ENCODE measurements at places on chromosomes 4 and X.

GRCh38 chr4:175916626-175917351 is 104.7 kb upstream of the GPM6A start:
- no peak for DNase-seq

DNA sequence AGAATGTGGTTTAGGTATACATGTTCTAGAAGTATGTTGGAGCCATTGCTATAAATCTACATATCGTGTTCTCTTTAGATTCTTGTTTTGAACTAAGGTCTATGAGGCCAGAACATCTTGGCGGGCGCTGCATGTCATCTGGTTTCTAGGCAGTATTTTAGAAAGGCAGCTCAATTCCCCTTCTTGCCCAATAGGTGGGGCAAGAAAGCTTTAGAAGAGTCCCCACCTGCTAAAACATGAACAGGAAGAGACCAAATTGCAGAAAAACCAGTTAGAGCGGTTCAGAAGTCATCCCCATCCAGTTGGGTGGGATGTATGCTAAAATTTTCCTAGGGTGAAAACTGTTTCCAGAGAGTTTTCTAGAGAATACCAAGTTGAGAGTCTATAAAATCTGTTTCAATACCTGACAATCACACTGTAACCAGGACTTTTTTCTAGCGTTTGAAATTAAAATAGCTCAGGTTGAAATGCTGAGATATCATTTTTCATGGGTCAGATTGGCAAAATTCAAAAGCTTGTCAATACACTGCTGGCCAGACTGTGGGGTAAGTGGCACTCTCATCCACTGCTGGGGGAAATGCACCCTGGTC is 17.5 kb upstream of the SH3KBP1 start:
- DNase-seq: no peak

GRCh38 chr4:121728066-121728465 is 31.3 kb upstream of the ANXA5 start:
- DNase-seq: no peak

DNA sequence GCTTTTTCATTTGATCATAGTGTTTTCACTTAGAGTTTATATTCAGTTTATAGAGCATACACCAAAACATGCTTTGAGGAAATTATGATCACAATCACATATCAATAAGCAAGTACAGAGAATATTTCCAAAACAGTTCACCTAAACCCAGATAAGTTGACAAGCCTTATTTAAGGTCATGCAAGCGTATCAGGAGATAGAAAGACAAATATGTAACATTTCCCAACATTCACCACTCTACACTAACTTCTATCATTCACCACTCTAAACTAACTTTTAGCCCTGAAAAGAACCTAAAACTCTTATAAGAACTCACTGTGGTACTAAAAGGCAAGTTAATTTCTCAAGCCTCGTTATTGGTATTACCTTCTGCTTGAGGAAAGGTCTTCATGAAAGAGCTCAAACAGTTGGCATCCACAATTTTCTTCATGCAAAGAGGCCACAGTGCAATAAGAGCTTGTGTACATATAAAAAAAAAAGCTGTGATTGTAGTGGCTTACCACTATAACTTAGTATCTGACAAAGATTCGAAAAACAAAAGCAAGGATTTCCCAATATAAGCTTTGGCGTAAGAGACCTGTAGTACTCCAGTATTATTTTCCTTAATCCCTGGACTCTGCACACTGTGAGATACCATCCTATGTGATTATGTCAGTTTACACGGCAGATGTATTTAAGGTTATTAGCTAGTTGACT is 903.3 kb downstream of the STIM2 start:
- no peak for DNase-seq

DNA sequence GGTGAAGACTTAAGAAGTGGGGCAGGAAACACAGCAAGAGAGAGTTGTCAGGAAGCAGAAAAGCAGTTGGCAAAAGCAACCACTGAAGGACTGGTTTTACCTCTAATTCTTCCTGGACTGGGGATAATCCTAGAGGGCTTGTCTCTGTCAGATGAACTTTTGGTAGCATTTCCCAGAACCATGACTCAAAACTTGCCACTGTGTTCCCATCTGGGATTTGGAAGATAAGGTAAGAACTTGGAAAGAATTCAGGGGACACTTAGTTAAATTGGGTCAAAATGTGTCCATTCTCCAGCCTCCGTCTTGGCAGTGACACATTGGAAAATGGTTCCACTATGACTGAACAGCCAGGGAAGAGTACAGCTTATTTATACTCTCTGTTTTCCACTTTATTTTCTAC is 55.7 kb downstream of the CD38 start:
- DNase-seq: no peak

GRCh38 chr4:157772907-157773306 is 399.9 kb downstream of the GASK1B start:
- no peak for DNase-seq

DNA sequence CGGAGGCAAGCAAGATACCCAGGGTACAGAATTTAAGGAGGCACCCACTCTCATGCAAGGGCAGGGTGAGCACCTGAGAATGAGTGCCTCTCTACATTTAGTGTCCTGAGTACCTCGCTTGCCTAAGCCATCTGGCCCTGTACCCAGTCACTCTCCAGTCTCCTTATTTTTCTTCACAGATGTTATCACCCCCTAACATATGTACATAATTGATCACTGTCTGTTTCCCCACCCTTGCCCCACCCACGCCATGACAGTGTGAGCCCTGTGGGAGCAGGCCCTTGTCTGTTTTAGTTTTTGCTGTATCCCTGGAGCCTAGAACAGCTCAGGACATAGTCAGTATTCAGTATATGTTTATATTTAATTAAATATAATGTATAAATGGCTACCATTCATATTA is 113.6 kb downstream of the SPRY1 start:
- no peak for DNase-seq

DNA sequence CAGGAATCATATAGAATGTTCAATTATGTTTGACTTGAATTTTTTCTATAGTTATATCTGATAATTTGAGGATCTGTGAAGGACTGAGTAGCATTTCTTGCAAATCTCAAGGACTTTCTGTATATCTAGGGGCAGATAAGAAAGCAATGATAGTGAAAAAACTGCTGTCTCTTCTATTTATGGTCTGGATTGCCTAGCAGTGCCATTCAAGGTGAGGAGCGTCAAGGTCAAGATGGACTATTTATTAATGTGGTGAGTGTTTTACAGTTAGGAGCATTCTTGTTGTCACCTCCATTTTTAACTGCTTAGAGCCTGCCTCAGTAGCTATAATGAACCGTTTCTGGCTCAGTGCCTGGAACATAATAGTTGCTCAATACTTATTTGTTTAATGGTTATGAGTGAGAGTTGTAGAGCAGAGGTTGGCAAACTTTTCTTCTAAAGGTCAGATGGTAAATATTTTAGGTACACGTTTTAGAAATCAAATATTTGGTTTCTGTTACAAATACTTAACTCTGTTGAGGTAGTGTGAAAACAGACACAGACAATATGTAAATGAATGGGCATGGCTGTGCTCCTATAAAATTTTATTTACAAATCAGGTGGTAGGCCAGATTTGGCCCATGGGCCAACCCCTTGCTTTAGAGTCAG is 523.2 kb upstream of the IGFBP7 start:
- no peak for DNase-seq

DNA sequence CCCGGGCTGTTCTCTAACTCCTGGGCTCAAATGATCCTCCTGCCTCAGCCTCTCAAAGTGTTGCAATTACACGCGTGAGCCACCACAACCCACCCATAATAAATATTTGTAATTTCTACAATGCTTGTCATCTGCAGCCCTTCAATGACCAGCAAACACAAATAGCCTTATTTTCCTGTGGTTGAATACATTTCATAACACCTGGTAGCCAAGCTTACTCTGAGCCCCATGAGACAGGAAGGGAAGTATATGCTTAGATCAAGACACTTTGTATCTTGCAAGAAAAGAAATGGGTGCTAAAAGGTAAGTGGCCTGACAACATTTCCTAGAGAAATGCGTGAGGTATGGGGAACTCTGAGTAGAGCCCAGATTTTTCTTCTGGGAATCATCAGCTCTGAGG is 56.9 kb upstream of the PDGFRA start:
- DNase-seq: no peak

- DNase-seq: no peak
These were observed 139.9 kb upstream of the ETNPPL start for GRCh38 chr4:108902769-108903168.

DNA sequence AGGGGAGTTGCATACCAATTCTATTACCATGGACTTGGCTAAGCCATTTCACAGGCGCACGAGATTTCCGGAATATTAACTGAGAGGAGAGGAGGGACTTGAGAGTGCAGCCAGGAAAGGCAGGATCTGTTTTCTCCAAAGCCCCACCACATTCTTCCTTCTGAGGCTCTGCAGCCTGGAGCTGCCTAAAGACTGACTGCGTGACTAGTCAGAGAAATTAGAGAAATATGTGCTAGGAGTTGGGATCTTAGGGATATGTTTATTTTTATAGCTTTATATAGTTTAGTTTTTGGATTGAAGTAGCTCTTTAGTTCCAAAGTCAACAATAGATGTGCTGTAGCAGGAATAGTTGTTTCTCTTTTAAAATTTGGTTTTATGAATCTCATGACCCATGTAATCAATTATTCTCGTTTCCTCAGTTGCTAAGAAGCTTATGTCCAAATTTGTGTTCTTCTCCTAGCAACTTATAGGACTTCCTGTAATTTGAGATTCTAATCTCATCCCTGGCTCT is 300.1 kb upstream of the DDX53 start:
- no peak for DNase-seq

DNA sequence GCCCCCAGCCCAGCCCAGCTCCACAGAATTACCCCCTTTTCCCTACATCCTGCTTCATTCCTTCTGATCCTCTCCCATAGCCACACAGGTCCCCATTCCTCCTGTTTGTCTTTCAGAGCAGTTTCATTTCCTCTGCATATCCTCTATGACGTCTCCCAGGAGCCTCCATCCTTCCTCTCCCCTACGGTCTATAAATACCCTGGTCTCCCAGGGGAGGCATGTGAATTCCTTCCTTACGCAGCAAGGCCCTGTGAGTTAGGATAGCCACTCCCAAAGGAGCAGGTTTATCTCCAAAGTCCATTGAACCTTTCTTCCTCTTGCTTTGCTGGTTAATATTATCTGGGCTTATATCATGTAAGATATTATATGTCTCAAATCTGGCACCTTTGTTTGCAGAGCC is 8.4 kb upstream of the APLN start:
- no peak for DNase-seq

DNA sequence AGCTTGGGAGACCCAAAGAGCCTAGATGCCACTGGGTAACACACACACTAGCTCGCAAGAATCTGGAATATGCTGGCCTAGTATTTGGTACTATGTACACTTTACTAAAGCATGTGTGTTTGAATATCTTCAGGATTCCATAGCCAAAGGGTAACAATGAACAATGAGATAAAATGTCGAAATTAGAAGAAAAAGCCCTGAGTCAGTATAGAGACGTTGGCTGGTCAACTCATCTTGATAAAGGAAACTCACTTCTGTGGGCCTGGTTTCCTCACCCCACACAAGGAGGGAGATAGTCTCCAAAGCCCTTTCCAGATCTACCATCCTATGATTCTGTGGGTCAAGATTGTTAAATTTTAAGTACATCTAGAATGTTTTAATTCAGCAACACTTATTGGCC is 6.9 kb downstream of the ZDHHC9 start:
- DNase-seq: no peak

- DNase-seq: no peak
These were observed 157.3 kb upstream of the LDB2 start for GRCh38 chr4:17055788-17056187.

GRCh38 chrX:68634649-68635227 is 12.7 kb upstream of the STARD8 start:
- DNase-seq: no peak

- DNase-seq: no peak
These were observed 11.8 kb downstream of the AMBN start for GRCh38 chr4:70603856-70604255.

GRCh38 chr4:177391953-177392352 is 50.3 kb downstream of the AGA start:
- no peak for DNase-seq

DNA sequence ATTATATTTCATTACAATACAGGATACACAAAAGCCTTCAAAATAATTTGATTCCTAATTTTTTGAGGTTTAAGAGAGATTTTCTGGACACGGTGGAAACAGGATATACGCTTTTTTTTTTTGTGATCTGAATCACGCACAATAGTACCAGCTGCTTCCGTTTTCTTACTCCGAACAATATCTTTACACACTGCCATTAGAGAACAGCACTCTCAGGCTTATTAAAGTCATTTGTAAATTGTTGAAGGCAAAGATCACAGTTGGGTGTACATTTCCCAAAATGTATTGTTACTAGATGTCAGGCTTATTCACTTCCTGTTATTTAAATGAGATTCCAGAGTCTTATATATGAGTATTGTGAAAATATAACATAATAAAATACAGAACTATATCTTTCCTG is 71.5 kb downstream of the TMEM47 start:
- DNase-seq: no peak

GRCh38 chr4:108170631-108171338 is 2.1 kb upstream of the LEF1 start:
- no peak for DNase-seq

- DNase-seq: no peak
These were observed 89.1 kb upstream of the CLNK start for GRCh38 chr4:10773656-10774055.

DNA sequence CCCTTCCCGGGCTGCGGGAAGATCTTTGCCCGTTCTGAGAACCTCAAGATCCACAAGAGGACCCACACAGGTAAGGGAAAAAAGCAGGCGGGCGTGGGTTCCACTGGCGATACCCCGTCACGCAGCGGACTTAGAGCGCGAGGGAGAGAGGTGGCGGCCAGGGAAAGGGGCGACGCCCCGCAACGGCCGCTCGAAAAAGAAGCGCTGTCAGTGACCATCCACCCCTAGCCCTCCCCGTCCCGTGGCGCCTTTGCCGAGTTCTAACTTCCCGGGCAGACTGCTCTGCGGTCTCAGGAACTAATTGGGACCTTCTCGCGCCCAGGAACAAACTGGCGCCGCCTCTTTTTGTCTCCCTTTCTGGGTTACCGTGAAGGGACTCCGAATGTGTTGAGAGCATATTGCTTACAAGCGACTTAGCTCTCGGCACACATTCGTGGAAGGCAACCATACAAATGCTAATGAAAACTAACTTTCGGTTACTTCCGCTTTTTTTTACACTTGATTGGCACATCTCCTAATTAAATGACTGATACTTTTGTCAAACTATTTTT is 1.8 kb downstream of the ZIC3 start:
- DNase-seq: no peak

GRCh38 chrX:117744958-117745357 is 371.7 kb downstream of the KLHL13 start:
- no peak for DNase-seq

- DNase-seq: no peak
These were observed 8.3 kb upstream of the GRPEL1 start for GRCh38 chr4:7075962-7076695.

- no peak for DNase-seq
These were observed 155.9 kb downstream of the AASDH start for GRCh38 chr4:56231410-56231809.

GRCh38 chr4:7430368-7430964 is 4.3 kb downstream of the PSAPL1 start:
- DNase-seq: no peak

DNA sequence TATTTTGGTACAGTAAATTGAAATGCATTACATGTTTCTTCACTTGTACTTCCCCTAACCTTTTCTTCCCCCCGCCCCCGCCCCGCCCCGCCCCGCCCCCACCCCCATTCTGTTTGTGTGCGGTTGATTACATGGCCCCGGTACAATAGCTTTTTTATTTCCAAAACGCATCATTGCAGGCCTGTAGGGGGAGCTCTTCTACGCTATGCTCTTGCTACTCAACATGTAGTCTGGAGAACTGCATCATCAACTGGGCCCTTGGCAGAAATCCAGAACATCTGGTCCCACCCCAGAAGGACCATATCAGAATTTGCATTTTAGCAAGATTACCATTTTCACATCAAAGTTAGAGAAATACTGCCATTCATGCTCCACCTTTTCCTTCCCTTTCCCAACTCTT is 333.3 kb upstream of the DDX53 start:
- DNase-seq: no peak
